ENCODE measurements at places on chromosomes 16 and 17.

- no peak for DNase-seq
Measured at GRCh38 chr17:77684803-77685798, 273.4 kb upstream of the TNRC6C start.

GRCh38 chr16:8023326-8023725 is 567.0 kb downstream of the TMEM114 start:
- DNase-seq: no peak

- no peak for DNase-seq
Measured at GRCh38 chr16:3171855-3172593, 16.0 kb upstream of the OR1F1 start.

DNA sequence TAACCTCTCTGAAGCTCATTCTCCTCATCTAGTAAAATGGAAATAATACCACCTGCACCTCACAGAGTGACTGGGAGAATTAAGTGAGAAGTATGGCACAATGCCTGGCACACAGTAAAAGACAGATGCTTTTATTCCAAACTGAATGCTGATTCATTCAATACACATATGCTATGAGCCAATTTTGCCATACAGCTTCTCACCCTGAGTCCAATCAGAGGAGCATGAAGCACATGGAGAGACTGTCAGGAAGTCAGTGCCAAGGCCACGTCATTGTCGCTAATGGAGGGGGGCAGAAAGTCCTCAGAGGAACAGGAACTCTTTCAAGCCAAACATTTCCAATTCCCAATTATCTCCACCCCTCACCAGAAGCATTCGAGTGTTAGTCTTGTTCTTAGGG is 11.6 kb downstream of the MKS1 start:
- DNase-seq: no peak

DNA sequence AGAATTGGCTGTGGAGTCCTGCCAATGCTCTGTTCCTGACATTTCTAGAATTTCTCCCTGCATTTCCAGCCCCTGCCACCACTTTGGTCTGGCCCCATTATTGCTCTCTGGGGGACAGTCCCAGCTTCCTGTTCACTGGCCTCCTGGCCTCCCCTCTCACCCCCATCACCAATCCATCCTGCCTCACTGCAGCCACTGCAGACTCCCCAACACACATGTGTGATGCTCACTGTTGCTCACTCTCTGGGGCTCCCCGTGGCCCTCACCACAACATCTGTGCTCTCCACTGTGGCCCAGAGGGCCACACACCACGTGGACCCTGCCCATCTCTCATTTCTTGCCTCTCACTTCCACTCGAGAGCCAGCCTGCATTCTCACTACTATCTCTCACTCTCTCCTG is 64.6 kb downstream of the SREBF1 start:
- no peak for DNase-seq

DNA sequence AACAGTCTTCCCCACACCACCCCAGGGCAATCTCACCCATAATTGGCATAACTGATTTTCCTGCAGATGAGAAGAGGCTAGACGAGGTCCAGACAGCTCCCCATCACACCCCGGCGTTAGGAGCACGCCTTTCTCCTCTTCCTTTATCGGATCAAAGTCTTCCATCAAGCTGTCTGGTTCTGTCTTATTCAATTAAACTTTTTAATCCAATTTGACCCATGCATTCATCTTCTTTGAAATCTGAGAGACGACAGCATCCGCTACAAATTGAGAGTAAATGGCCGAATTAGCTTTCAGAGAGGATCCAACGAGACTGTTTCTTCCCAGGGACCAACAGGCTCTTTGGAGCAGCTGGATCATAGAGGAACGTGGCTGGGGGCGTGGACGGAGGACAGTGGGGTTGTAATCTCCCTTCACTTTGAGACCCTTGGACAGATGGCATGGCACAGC is 44.4 kb upstream of the GPRC5B start:
- no peak for DNase-seq

DNA sequence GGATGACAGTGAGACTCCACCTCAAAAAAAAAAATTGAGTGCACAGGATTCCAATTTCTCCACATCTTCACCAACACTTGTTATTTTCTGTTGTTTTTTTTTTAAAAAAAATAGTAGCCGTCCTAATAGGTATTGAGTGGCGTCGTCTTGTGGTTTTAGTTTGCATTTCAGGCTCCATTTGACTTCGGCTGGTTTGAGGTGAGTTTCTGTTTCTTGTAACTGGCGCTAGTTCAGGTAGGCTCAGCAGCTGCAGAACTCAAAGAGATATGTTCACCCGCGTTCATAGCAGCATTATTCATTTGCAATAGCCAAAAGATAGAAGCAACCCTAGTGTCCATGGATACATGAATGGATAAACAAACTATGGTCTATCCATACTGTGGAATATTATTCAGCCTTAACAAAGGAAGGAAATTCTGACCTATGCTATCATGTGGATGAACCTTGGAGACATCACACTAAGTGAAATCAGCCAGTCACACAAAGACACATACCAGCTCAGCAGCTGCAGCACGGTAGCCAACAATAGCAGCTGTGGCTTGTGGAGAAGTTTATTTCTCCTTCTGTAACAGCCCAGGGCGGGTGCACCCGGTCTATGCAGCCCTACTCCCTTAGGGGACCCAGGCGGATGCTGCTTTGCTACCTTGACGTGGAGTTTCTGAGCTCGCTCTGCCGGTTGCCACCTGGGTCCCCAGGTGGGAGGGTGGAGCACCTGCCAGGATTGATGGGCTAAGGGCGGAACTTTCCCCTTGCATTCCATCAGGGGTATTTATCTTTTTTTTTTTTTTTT is 44.9 kb downstream of the TMEM235 start:
- no peak for DNase-seq

- DNase-seq: no peak
Measured at GRCh38 chr17:27519550-27519949, 63.3 kb downstream of the KSR1 start.

- no peak for DNase-seq
Measured at GRCh38 chr16:81185416-81185815, 53.1 kb upstream of the BCO1 start.

GRCh38 chr16:50571786-50572185 is 23.6 kb downstream of the NKD1 start:
- DNase-seq: no peak

DNA sequence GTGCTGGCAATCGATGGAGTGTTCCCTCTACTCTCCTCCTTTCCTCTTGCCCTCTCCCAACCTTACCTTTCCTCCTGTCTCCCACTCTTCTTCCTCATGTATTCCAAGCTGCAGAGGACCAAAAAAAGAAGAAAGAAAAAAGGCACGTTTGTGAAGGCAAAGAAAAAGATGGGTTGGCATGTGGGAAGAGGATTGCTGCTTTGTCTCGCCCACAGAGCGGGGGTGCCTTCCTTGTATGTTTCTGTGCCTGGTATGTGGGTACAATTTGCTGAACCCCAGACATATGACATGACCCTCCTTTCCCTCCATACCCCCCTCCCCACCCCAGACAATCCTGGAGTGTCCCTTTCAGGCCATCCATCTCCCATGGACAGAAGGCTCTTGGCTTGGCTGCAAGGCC is 13.1 kb upstream of the CTCF start:
- no peak for DNase-seq

DNA sequence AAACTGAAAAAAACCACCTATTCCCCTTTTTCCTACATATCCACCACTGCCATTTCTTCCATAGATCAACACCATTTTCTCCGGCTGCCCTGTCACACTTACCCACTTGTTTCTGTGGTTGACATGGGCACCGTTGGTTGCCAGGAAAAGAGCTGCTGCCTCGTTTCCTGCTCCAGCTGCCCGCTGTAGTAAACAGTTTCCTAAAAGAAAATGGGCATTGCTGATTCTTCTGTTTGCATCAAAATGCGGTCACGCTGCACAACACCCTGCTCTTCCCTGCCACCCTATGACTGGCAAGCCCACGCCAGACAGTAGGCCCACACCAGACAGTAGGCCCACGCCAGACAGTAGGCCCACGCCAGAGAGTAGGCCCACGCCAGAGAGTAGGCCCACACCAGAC is 46.3 kb downstream of the CYB5D2 start:
- DNase-seq: no peak

DNA sequence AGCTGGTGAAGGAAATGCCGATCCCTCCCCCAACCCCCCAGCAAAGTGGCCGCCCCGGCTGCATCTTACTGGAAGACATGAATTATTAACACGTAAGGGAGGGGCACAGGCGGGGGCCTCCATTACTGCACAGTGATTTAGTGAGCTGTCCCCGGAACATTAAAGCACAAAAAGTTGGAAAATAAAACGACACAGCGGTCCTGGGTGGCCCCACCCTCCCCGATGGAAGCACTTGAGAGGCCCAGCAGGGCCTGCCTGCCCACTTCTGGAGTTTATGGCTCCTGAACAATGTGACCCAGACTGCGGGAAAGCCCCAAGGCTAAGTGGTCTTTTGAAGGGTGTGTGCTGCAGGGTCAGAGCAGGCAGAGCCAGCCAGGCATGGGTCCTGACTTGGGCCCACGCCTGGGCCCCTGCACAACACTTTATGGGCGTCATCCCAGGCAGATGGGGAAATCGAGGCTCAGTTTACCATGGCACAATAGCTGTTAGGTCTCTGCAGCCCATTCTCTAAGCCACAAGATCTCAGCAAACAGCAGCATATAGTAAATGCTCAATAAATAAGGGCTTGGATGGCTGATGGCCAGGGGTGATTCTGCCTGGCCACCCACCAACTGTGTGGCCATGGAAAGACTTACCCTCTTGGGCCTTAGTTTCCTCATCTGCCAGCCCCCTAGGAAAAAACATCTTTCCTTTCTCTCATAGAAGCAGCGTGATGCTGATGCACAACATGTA is 22.8 kb downstream of the CCDC102A start:
- no peak for DNase-seq

- no peak for DNase-seq
Measured at GRCh38 chr16:50457423-50457822, 88.6 kb upstream of the BRD7 start.

- no peak for DNase-seq
Measured at GRCh38 chr17:58341861-58342475, 10.0 kb downstream of the SUPT4H1 start.

DNA sequence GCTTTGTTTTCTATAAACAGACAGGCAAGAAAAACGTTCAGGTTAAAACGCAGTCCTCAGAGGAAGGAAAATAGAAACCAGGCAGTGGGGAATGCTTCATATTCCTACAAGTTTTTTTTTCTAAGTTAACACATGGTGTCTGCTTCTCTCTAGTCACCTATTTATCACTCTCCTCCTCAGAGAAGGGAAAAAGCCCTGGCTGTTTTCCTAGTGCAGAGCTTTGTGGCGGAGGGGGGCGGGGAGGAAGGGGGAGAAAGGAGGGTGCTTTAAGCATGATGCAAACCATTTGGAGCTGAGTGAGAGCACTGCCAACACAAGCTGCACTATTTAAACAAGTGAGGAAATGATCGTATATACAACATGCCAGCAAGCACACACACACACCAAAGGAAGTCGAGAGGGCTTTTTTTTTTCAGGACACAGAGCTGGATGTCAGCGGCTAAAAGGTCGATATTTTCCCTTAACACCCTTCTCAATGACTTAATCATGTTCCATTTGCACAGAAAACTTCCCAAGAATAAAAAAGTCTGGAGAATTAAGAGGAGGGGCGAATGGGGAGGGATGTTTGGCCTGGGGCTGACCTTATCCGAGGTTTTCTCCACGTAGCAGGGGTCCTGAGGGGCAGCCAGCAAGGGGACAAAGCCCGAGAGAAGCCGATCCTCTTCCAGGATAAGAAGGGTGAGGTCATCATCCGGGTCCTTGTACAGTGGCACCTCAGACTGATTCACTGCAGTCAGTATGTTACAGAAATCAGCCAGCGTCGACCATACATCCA is 117.4 kb downstream of the HIC1 start:
- DNase-seq: no peak

DNA sequence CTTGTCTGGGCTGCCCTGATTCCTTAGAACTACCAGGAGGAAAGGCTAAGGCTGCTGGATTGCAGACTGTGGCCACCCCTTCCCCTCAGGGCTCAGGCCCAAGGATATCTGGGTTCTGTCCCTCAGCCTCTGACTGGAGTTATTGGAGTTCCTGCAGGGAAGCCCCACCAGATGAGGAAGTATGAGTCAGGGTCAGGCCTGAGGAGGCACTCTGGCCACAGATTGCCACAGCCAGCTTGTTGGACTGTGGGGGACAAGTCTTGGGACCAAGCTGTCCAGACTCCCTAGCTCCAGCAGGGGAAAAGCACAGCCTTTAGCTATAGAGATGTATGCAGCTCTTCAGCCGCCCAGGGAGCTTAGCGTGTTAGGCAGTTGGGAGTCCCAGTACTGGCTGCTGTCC is 381.9 kb upstream of the TOM1L1 start:
- DNase-seq: no peak

- no peak for DNase-seq
Measured at GRCh38 chr17:39903158-39903884, 15.1 kb downstream of the GSDMB start.

DNA sequence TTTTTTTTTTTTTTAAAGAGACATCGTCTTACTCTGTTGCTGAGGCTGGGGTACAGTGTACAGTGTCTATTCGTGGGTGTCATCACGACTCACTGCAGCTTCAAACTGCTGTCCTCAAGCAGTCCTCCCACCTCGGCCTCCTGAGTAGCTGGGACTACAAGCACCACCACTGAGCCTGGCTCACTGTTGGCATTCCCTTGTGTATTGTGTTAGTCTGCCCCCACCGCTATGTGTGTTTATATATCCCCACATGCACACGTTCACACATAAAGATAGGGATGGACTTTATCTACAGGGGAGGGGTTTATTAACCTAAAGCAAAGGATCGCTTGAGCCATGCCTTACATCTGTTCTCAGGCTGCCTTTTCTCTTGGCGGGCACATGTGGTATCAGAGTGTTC is 63.8 kb downstream of the SEC14L1 start:
- DNase-seq: no peak

GRCh38 chr17:1577583-1578013 is 15.0 kb upstream of the PITPNA start:
- no peak for DNase-seq

DNA sequence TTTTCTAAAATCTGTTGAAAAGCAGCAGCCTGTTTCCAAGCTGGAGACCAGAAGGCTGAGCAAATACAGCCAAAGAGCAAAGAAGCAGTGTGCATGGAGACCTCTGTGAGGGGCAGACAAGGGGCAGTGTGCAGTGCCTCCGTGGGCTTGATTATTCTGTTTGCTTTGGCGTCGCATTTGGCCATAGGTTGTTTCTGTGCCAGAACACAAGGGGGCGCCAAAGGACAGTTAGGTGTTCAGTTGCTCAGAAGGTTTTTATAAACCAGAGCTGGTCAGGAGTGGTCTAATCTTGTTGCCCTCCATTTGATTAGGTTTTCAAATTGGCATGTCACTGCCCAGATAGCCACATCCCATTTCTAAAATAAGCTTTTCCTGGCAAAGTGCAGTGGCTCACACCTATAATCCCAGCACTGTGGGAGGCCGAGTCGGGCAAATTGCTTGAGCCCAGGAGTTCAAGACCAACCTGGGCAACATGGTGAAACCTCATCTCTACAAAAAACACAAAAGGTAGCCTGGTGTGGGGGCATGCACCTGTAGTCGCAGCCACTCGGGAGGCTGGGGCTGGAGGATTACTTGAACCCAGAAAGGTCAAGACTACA is 10.6 kb downstream of the MYH3 start:
- peak; percentile 39 for DNase-seq

DNA sequence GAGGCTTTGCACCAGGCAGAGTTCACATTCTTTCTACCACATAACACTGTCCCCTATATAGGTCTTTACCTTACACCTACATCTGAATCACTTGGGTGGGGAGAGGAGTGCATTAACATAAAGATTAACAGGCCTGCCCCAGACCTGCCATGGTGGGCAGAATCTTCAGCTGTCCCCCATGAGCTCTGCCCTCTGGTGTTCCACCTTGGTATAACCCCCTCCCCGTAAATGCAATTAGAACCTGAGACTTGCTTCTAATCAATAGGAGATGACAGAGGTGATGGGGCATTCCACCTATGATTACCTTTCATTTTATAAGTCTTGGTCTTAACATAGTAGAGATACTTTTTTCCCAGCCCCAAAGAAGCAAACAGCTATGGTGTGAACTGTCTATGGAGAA is 20.4 kb upstream of the GRIN2A start:
- no peak for DNase-seq
